Skin of body (tissue), 3 donors: ENCODE measurements at places on chromosomes 5 and 9. TPM values are rescaled to one million over a fixed set of nuclear protein-coding genes. Genes with fewer than 3 reads are reported as not detected.

- no peak for DNase-seq
Observed at GRCh38 chr5:167488371-167488770, 803.1 kb upstream of the WWC1 start.

DNA sequence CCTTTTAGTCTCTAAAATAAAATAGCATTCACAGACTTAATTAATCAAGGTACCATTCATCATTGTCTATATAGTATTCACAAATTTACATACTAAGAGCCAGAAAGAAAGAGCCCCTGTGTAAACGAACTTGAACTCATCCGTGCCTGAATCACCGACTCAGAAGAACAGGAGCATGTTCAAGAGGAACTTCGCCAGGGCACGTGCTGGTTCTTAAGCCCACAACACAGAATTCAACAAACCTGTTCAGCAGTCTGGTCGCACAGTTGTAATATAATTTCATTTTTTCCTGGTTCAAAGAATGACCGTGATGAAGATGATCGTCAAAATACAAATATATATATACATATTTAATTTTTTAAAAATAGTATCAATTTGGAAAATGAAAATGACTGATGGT, 141.9 kb downstream of the CETN3 start:
- no peak for DNase-seq

- DNase-seq: no peak
Observed at GRCh38 chr9:13970426-13970825, 343.5 kb downstream of the NFIB start.

The GMCL2 gene
- not detected for total RNA-seq

DNA sequence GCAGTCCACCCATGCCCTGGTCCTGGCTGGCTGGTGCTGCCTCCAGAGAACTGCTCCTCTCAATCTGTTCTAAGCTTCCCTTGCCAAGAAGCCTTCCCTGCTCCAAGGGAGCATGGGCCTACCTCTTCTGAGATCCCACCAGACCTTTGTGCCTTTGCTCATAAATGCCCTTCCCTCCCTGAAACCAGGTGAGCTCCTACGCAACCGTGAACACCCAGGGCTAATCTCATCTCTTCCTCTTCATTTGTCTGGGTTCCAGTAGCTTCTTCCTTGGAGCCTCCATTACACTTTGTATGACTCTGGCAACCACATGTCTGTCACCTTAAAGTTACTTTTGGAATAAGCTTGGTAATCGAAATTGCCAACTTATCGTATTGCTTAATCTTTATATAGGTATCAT, 270.6 kb downstream of the PBX3 start:
- DNase-seq: no peak

GRCh38 chr9:123257276-123257675, 11.1 kb downstream of the STRBP start:
- DNase-seq: no peak

The TMEM8B gene
- total RNA-seq: 3.6 TPM

GRCh38 chr9:111940697-111941096, 44.1 kb downstream of the UGCG start:
- no peak for DNase-seq

- no peak for DNase-seq
Observed at GRCh38 chr9:120014796-120015195, 565.2 kb downstream of the CDK5RAP2 start.

DNA sequence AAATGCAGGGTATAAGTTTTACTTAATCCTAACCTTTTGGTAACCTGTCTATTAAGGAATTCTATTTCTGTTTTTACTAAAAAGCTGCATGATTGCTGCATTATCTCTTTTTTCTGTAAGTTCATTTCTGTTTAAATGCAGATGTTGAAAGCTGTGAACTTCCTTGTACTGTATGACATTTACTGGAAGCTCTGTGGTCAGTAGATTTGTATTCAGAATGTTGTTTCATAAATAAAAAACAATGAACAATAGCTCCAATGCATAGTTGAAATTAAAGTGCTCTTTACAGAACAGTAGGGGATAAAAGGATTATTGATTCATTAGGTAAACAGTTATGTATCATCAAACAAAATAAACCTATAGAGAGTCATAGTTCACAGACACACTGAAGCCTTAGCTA, 46.5 kb upstream of the FKTN start:
- no peak for DNase-seq

- no peak for DNase-seq
Observed at GRCh38 chr9:95726756-95727155, 148.7 kb upstream of the ERCC6L2 start.

DNA sequence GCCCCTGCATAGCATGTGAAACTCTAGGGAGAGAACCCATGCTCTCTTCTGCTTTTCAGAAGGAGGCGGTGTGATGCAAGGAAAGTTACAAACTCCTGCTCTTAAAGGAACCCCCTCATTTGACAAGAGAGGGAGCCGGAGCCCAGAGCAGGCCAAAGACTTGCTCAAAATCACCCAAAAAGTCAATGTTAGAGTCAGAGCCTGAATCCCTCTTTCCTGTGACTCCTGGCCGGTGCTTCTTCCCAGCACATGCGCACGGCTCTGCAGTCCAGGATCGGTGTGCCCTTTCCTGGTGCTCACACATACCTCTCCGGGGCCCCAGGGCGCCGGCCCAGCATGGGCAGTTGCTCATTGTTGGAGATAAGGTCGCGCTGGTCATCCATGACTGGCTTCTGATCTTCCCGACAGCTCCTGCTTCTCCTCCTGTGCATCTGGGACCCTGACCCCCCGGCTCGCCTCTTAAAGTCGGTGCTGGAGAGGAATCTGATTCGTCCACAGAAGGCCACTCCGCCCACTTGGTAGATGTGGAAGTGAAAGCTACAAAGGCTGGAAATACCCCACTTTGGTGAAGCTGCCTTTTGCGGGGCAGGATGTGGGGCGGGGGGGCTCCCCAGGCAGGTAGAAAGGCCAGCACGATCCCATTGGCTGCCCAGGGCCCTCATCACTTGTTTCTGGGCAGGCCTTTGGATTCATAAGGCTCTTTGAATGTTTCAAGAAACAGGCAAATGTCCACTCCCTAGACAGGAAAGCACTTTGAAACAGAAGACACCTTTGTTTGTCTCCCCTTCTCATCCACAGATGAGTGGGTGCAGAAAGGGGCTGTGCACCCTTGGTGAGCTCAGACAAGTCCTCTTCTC, at the start of gene CD74:
CD74 (minus strand) TSS at position 592 of the 857 bp plus-strand sequence; CDS start at position 431, 161 bp downstream.
- no peak for DNase-seq

GRCh38 chr5:179237770-179238627, 107.3 kb downstream of the ADAMTS2 start:
- no peak for DNase-seq

The NEURL1B gene
- total RNA-seq: 15.9 TPM

- no peak for DNase-seq
Observed at GRCh38 chr9:135248721-135249120, 161.3 kb downstream of the OLFM1 start.

DNA sequence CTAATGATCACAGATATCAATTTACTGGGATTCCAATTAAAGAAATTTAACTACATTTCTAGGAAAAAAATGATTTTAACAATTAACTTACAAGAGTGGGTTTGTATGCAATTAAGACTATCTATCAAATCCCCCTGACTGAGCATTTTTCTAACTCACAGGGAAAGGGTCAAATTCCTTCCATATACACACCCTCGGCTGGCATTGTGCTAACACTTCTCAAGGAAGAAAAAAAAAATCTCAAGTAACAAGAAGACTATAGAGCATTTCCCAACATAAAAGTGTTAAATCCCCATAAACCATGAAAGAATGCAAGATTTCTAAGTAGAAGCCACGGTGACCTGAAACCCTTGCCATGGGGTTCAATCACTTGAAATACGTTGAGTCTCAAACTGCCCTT, 368.8 kb downstream of the GLIS3 start:
- DNase-seq: no peak

DNA sequence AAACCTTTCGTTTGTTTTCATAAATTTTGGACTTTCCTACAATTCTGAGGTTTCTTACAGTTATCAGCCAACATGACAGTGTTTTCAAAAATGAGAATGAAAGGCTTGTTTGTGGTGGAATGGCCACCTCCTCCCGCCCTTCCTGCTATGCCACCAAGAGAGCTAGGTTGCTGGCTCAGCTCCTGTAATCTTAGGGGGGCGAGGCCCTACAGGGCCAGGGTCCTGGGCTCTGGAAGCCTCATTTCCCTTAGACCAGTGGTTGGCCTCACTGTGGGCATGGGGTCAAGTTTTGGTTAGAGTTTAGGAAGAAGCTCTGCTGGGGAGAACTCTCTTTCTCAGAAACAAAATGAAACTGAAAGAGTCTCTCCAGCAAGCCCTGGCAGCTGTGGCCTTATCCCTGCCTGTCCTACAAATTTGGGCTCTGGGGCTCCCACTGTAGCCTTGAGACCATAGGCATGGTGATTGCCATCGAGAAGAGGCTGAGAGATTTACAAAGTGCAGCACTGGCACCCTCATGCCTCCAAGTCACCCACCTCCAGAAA, 66.2 kb downstream of the IRX1 start:
- DNase-seq: no peak

DNA sequence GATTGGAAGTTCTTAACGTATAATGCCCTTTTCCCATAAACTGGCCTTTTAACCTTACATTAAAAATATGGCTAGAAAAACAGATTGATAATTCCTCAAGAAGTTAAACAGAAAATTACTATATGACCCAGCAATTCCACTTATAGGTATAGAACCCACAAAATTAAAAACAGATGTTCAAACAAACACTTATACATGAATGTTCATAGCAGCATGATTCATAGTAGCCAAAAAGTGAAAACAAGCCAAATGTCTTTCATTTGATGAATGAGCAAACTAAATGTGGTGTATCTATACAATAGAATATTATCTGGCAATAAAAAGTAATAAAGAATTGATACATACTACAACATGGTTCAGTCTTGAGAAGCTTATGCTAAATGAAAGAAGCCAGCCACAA, 35.5 kb downstream of the POU5F2 start:
- no peak for DNase-seq

The MYOZ3 gene
- total RNA-seq: 3.1 TPM

DNA sequence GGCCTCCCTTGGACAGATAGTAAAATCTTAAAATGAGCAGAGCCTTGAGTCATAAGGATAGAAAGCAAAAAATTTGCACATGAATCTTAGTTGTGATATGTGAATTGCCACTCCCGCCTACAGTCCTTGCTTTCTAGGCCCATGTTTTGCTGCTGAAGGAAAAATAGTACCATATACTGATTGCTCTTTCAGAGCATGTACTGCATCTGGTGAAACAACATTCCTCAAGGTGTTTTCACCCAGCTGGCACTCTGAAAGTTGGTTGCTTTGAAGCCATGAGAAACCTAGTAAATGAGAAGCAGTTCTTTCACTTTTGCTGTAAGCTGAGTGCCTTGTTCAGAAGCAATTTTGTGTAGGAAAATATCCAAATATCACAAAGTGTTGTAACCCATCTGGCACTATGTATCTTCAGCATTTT, 10.3 kb downstream of the CDC37L1 start:
- DNase-seq: no peak

- no peak for DNase-seq
Observed at GRCh38 chr5:137635521-137635921, 100.4 kb downstream of the KLHL3 start.

DNA sequence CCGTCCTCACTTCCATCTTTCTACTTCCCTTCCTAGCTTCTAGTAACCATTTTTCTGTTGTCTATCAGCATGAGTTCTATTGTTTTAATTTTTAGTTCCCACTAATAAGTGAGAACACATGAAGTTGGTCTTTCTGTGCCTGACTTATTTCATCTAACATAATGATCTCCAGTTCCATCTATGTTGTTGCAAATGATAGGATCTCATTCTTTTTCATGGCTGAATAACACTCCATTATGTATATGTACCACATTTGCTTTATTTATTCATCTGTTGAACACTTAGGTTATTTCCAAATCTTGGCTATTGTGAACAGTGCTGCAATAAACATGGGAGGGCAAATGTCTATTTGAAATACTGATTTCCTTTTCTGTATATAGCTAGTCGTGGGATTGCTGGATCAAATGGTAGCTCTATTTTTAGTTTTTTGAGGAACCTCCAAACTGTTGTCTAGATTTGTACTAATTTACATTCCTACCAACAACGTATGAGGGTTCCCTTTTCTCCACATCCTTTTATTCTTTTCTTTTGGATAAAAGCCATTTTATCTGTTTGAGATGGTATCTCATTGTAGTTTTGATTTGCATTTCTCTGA, 50.3 kb downstream of the NSD1 start:
- no peak for DNase-seq

DNA sequence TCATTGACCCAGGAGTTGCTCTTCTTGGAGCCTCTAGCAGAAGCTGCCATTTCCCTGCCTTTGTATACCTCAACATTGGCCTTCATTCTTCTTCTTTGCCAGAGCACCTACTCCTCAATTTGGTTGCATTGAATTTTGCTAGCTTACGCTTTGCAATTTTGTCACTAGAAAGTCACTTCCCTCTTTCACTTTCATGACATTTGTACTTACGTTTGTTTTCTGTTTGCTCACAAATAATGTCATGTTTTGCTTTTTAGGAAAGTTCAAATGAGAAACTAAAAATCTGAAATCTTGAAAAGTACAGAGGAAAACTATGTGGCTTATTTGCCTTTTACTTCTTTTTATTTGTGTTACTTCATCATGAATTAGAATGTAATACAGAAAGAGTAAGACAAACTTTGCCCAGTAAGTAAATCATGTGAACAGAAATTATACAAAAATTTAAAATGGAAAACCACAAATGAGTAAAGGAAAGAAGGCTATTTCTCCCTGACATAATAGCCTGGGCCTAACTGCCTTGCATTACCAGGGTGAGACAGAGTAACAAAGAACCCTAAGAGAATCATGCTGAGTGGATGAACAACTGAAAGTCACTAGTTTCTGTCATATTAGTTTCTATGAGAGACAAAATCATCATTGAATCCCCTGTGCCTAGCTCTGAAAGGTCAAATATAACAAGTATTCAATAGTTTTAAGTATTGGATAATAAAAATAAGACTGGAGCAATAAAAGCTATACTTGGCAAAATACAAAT, 7.4 kb upstream of the IFNA1 start:
- no peak for DNase-seq

GRCh38 chr9:134631881-134632280, 9.7 kb upstream of the COL5A1 start:
- no peak for DNase-seq

DNA sequence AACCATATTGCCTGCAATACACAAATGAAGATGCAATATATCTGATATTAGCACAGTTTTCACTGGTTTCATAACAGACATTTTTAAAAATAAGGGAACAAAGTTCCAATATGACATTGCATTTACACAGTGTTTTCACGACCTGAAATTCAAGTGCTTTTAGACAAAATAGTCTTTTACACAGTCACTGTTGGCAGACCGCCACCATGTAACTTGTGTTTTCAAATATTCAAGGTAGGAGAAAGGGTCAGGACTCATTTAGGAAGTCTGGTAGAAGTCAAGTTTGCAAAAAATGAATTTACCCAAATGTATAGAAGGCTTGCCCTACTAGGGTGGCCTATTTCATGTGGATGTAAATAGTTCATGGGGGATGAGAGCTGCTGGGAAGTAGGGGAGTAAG, 98.1 kb upstream of the TAS2R1 start:
- no peak for DNase-seq

GRCh38 chr5:33738097-33738496, 153.7 kb downstream of the ADAMTS12 start:
- DNase-seq: no peak

- DNase-seq: peak; percentile 47
Observed at GRCh38 chr9:131739959-131740648, at the start of gene RAPGEF1. Gene RAPGEF1 (minus strand): TSS chr9:131740076. CDS start chr9:131739830, 246 bp downstream.

- no peak for DNase-seq
Observed at GRCh38 chr5:99102073-99102697, 173.4 kb upstream of the CHD1 start.
